ENCODE measurements at places on chromosomes 3 and 15. TPM values are rescaled to one million over a fixed set of nuclear protein-coding genes. Genes with fewer than 3 reads are reported as not detected.

The NPAP1 gene
- not detected for total RNA-seq

The AADACL2 gene
- not detected for total RNA-seq

GRCh38 chr15:94387442-94387841, 156.1 kb downstream of the MCTP2 start:
- no peak for DNase-seq

GRCh38 chr3:87261925-87262324, 14.5 kb downstream of the POU1F1 start:
- DNase-seq = no peak

The OR5K2 gene
- total RNA-seq = not detected

The SPATA12 gene
- 0.10 TPM for total RNA-seq

GRCh38 chr15:54576298-54576935, 598.2 kb downstream of the UNC13C start:
- DNase-seq = no peak

- DNase-seq = no peak
Measured at GRCh38 chr3:50674349-50675178, at the start of gene DOCK3. Gene DOCK3 (plus strand): TSS chr3:50674927. CDS start chr3:50675264, 337 bp downstream.

- DNase-seq = no peak
Measured at GRCh38 chr3:81394651-81395524, 366.6 kb downstream of the GBE1 start.

- DNase-seq = no peak
Measured at GRCh38 chr3:108394016-108394415, 97.7 kb downstream of the HHLA2 start.

GRCh38 chr15:28273873-28274610, 47.9 kb downstream of the HERC2 start:
- no peak for DNase-seq
